ENCODE measurements at places on chromosomes 2 and 18. TPM values are rescaled to one million over a fixed set of nuclear protein-coding genes. Genes with fewer than 3 reads are reported as not detected.

- DNase-seq: no peak
Measured at GRCh38 chr18:23020555-23021294, 87.6 kb downstream of the RBBP8 start.

- DNase-seq: no peak
Measured at GRCh38 chr18:73688851-73689711, 458.6 kb downstream of the FBXO15 start.

DNA sequence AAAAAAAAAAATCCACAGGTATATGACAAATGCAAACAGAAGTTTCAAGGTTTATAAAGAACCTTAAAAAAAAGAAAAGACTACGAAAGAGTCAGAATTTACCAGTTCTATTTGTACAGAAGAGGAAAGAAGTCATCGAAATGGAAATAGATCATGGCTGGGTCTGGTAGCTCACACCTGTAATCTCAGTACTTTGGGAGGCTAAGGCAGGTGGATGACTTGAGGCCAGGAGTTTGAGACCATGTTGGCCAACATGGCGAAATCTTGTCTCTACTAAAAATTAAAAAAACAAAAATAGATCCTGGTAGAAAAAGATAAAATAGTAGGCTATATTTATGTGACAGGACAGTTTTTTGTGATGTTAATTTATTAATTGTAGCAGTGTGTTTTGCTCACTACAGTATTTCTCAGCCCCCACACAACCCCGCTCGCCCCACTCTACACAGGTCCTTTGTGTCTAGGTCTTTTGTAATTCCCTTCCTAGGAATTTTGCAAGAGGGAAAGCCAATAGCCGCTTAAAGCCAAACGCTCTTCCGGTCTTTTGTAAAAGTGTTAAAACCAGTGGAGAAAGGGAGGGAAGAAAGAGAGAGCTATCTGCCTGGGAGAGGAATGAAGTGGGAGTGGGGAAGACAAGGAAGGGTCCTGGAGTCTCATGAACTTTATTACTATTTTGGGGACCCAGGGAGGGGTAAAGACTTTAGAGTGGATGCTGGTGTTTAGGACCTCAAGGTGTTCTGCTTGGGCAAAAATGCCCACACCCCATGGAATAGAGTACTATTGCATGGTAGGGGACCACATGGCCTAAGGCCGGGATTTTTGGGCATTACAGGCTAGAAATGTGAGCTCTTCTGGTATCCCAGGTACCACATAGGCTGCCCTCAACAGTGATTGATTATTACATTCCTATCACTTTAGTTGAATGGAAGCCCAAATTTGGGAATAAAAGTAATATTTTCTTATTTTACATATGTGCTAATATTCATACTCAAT lies 59.4 kb upstream of the XPO1 start:
- DNase-seq: no peak

DNA sequence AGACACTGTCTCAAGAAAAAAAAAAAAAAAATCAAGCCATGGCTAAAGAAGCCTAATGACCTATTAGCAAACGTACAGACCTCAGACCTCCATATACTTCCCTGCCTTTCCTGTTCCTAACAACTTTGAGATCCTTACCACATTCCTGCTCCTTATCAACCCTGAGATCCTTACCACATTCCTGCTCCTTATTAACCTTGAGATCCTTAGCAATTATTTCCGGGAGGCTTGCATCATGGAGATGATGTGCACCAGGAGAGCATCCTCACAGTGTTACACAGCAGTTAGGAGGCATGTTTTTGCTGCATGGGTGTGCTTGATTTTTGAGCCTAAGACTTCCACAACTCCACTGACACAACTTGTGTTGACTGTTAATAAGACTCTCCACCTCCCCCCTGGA lies 54.6 kb upstream of the RASGRP3 start:
- DNase-seq: no peak

DNA sequence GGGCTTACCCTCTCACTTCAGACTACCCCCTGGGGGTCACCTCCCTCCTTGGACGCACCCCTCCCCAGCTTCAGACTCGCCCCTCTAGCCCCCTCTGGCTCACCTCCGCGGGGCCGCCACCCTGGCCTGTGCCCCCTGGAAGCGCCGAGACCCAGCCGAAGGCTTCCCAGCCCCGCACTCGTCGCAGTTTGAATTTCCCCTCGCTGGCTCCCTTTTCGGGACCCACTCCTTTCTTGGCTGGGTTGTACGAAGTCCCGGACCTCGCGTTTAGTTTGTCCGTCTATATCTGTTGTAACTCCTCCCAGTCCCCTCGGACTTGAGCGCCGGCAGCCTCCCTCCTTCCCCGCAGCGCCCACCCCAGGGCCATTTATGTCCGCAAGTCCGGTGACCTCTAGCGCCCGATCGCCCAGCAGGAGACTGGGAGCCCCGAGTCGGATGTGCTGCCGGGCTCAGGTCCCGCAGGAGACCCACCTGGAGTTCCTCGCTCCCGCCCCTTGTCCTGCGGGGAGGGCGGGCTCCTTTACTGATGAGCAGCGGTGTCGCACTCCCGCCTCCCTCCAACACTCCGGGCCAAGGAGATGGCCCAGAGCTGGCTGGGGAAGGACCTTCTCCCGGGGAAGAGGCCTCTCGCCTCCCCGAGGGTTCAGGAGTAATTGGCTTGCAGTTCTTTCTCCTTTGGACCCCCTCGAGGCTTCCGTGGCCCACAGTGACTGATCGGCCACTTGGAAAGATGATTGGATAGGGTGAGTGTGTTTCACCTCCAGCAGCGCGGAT lies 692 bp upstream of the RAX start:
- no peak for DNase-seq

- DNase-seq: no peak
Measured at GRCh38 chr2:173596244-173596643, 241.6 kb downstream of the CDCA7 start.

DNA sequence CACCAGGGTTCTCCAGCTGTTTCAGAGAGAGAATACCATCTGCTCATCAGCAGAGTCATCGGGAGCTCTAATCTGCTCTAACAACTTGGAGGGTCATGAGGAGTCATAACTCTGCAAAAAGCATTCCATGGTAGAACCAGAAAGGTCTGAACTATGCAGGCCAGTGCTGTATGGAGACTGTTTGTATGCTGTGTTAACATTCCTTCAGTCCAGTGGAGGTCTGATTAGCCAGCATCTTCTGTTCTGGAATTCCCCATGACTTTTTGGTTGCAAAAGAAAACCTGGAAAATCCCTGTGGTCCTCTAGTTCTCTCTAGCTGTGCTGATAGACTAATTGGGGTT lies 9.4 kb upstream of the ITGB6 start:
- DNase-seq: no peak

Gene GALM
- 2.9 TPM for total RNA-seq
